Activated T-helper 1 cell treated with anti-CD3 and anti-CD28 coated beads, Interleukin-2, amount 50 U/mL, for 16 hours (primary cell): ENCODE measurements at places on chromosomes 4 and X.

DNA sequence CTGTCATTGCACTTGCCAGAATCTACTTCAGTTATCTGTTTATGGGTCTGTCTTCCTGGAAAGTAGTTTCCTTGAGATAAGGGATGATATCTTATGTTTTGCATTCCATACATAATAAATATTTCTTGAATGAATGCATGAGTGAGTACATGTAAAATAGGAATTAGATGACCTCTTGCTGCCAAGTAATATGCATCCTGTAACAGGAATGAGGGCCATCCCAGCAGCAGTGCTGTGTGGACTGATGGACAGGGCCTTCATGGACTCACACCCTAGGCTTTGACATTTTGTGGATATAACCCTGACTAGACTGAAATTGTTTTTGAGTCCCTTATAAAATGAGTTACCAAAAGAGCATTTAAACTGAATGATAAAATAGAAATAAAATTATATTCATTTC, 77.2 kb upstream of the NEIL3 start:
- no peak for DNase-seq

- no peak for DNase-seq
These were observed 37.6 kb upstream of the CRMP1 start for GRCh38 chr4:5930456-5930855.

- no peak for DNase-seq
These were observed 11.2 kb upstream of the ABLIM2 start for GRCh38 chr4:8169763-8170162.

DNA sequence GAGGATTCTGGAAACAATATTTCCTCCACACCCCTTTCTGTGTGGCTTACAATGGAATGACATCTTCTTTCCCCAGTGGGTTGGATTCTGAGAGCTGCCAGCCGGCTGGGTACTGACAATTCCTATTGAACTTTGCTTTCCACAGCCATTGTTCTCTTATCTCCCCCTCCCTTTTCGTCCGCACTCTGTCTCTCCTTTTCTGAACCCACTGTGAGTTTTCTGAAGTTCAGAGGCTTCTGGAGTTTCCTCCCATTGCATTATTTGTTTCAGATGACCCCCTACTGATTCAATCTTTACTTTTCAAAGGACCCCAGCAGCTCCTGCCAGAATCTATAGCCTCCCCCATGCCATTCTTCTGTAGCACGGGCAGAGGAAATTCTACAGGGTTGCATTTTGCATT, 10.4 kb downstream of the SMPX start:
- DNase-seq = no peak

GRCh38 chr4:55993994-55994663, 45.4 kb downstream of the CEP135 start:
- no peak for DNase-seq

DNA sequence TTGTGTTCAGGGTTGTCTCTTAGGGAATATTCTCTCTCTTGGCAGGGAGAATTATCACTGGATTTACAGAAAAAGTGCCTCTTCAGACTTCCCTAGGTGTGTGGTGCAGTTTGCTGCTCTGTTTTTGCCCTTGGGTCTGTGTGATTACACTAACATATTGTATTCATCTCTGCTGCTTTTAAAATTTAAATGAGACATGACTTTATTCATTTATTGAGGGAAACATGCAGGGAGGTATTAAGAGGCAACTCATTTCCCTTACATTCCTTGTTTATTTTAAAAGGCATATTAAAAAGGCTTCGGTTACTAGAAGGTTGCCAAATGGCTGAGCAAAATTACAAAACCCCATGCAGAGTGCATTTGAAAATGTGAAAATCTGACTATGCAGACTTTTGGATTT, 135.1 kb upstream of the GEMIN8 start:
- no peak for DNase-seq

- DNase-seq = no peak
These were observed 170.9 kb downstream of the CLCN4 start for GRCh38 chrX:10327651-10328050.
